ENCODE measurements at places on chromosomes 4 and X.
A peak's percentile ranks its signal among the peaks of the same experiment; 100 is the strongest.

DNA sequence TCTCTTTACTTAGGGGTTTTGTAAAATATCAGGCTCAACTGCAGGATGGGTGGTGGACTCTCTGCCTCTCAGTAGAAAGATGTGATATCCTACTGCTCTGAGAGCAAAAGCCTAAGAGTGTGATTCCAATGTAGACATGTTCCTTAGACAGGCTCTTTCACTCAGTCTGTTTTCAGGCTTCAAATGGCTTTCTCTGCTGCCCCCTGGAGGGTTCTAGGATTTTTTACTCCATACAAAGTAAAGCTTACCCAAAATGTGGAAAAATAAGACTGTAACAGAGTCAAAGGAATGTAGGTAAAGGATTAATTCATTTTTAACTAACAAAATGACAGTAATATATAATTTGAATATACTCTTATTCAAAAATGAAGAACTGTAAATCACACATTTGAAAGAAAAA, 32.1 kb downstream of the ZGRF1 start:
- no peak for DNase-seq

GRCh38 chr4:136768925-136769275, 763.4 kb downstream of the PCDH18 start:
- DNase-seq: no peak

DNA sequence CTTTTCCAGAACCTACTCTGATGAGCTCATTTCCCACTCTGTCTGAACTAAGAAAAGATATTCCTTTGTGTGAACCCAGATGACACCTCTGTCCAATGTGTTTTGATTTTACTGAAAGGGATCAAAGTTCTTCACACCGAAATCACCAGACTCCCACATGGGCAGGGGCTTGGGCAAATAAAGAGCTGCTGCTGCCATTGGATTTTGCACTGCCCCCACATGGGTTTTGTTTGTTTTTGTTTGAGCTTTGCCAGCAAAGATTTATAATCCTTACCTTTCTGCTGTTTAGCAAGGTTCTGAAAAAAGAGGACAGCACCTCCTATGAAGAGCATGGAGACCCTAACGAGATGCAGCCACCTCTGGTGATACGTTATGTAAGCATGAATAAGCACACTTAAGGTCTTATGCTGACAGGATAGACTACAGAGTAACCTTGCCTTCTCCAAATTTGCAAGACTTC, 44.3 kb downstream of the HSD17B13 start:
- no peak for DNase-seq

GRCh38 chr4:86556791-86557415, 37.2 kb upstream of the PTPN13 start:
- no peak for DNase-seq

DNA sequence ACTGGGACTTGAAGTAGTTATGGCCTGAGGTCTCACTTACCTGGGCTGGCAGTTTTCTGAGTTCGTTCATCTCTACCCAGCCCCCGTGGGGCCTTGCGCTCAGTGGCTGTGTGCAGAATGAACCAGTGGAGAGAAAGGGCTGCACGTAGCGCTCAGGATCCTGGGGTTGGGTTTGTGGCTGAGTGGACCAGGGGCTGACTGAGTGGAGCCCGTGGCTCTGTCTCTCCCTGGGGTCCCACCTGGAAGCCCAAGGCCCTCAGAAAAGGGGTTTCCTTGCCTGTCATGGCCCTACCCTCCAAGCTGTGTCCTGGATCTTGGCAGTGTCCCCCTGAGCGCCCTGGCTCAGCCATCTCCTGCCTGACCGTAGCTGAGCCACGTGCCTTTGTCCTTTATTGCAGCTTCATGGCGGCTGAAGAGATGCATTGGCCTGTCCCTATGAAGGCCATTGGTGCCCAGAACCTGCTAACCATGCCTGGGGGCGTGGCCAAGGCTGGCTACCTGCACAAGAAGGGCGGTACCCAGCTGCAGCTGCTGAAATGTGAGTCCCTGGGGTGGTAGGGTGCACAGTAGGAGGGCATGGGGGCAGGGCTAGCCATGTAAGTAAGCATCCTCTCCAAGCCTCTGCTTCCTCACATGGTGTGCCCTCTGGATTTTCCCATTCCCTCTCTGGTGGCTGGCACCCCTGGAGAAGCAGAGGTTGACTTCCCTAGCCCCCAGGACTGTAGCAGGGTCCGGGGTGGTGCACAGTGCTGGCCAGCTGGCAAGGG, 23.2 kb upstream of the ADD1 start:
- no peak for DNase-seq

DNA sequence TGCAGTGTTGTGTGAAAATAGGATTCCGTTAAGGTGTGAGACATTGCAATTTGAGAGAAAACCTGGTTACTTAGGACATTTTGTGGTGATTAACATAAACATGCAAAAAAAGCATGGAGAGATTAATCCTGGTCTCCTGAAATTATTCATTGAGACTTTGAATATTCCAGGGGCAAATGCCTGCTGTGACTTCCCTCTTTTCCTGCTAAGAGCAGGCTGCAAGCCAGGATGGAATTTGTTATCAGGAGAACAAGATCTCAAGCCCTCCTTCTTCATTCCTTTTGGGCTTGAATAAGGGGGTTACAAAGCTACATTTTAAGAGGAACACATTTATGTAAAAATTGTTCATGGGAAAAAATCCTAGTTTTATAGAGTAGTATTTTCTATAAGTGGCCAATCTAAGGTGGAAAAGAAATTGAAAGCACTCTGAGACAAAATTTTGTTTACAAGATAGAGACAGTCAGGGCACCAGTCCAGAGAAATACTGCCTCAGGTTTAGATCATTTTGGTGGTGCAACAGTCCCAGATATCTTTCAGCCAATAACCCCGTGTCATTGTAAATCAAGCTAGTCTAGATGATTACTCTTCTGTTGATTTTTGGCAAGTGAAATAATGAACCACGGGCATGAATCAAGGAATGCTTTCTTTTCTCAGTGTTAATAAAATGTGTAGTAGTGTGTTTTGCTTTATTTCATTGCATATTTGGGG, 1528.3 kb upstream of the AGA start:
- DNase-seq: no peak

- DNase-seq: no peak
Measured at GRCh38 chrX:21655901-21656586, 2.1 kb downstream of the KLHL34 start.

DNA sequence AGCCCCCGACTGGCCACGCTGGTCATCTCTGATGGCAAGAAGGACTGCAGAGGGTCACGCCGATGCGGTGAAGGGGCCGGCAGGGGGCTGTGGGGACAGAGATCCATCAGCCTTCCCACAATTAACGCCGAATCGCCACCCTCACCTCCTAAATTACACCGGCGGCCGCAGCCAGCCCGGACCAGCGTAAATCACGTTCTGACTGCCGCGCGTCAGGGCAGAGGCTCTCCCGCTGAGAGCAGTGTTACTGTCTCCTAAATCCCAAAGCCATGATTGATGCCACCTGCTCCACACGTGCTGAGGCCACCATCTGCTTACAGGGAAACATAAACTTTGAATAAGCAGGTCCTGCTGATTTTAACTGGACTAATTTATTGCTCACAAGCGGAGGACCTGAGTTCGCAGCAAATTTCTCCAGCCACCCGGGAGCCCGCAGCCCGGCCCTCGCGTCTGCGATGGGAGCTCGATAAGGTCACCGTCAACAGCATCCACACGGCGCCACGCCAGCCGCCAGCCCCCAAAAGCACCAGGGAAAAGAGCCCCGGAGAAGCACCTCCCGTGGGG, 127.3 kb upstream of the NKX1-1 start:
- no peak for DNase-seq

- no peak for DNase-seq
Measured at GRCh38 chrX:132395026-132395425, 93.8 kb downstream of the MBNL3 start.

GRCh38 chr4:1249731-1250526, 999 bp upstream of the CTBP1 start:
- no peak for DNase-seq

- DNase-seq: no peak
Measured at GRCh38 chr4:142700531-142700930, 145.6 kb downstream of the INPP4B start.

GRCh38 chr4:98522636-98523395, 135.6 kb downstream of the TSPAN5 start:
- no peak for DNase-seq

DNA sequence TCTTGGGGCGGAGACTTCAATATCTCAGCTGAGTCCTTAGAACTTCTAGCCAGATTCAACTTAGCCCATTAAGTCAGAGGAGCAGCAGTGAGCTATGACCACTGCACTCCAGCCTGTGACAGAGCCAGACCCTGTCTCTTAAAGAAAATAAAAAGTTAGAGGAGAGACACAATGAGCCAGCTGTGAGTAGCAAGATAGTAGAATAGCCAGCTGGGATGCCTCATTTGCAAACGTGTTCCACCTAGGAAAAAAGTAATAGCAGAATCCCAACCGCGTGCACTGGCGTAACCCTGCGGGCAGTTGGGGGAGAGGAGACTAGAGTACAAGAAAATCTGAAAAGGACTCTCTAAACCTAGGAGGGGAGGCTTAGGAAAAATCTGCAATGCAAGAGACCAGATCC, 133.2 kb upstream of the ANXA3 start:
- DNase-seq: no peak

GRCh38 chr4:16140879-16141249, 57.0 kb upstream of the PROM1 start:
- DNase-seq: no peak

- DNase-seq: peak; percentile 8
Measured at GRCh38 chrX:38754102-38754790, 47.0 kb upstream of the MID1IP1 start.

GRCh38 chr4:158535130-158535614, 13.5 kb downstream of the RXFP1 start:
- DNase-seq: peak; percentile 6

GRCh38 chrX:20442597-20442996, 175.9 kb upstream of the RPS6KA3 start:
- peak; percentile 82 for DNase-seq

DNA sequence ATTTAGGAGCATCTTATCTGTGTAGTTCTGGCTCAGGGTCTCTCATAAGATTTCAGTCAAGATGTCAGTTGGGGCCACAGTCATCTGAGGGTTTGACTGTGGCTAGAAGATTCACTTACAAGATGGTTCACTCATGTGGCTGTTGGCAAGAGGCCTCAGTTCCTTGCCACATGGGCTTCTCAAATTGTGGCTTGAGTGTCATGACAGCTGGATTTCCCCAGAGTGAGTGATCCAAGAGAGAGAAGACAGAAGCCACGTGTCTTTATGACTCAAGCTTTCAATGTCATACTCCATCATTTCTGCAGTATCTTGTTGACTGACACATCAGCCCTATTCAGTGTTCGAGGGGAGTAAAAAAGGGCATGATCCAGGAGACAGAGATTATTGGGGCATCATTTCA, 131.3 kb upstream of the AP1S2 start:
- DNase-seq: no peak

DNA sequence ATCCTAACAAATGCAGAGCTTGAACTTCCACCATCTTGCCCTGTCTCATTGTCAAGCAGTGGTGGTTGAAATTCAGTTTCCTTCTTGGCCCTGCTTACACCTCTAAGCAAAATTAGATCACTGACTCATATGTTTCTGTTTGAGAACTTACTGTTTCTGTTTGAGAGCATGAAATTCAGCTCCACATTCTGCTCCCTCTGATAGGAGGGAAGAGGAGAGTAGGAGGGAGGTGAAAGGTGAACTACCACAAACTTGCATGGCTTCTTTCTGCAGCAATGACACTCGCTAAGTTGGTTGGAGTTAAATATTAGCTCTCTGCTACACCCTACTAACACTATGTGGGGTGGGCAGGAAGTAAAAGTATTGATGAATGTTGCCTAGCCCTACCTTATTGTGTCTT, 117.8 kb upstream of the EDA2R start:
- DNase-seq: no peak

DNA sequence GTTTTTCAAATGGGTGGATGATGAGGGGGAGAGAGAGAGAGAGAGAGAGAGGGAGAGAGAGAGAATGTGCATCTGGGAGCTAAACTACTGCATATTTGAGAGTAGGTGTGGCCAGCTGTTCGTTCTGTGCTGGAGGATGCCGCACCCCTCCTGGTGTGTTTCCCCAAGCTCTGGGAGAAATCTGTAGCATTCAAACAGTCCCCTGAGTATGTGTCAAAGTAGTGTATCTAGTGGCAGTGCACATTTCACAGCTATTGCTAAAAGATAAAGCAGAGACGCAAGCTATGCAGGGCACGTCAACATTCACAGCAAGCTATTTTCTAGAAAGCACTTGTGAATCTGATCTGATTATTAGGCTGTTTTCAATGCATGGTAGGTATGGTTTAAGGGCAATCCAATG, 83.5 kb upstream of the LIMCH1 start:
- no peak for DNase-seq

DNA sequence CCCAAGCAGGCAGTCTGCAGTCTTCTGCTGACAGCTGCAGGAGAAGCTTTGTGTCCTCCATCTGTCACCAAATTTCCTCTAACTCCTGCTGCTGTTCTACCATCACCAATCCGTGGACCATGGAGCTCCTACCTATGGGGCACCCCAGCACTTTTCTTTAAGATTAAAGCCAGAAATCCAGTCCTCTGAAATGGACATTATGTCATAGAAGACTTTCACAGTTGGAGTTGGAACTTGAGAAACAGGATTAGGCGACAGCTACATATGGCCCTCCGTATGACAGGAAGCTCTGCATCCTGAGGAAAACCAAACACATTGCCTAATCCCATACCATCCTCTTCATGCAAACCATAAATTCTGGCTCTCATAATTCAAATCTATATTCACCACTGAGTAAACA, 470.6 kb upstream of the GALNTL6 start:
- no peak for DNase-seq

GRCh38 chrX:49232525-49232924, 615 bp downstream of the CACNA1F start:
- DNase-seq: no peak

- DNase-seq: no peak
Measured at GRCh38 chrX:65757943-65758342, 90.5 kb downstream of the MSN start.

DNA sequence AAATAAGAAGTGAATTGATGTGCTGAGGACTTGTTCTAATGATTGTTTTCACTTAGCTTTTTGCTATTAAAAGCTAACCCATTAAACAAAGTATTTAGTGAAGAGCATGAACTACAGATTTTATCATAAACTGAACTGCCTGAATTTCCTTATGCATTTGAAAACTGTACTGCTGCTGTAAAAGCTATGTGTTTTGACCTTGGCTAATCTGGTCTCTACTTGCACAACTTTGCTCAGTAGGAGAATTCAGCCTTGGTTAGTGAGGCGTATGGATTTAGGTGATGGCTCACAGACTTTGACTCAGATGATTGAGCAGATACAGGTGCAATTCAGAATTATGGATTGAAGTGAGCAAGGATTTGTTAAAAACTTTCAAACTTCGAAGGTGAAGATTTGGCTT, 38.7 kb upstream of the FAT1 start:
- DNase-seq: no peak

- DNase-seq: no peak
Measured at GRCh38 chrX:46860557-46860956, 23.7 kb downstream of the RP2 start.
